ENCODE measurements at places on chromosomes 1 and 21.

DNA sequence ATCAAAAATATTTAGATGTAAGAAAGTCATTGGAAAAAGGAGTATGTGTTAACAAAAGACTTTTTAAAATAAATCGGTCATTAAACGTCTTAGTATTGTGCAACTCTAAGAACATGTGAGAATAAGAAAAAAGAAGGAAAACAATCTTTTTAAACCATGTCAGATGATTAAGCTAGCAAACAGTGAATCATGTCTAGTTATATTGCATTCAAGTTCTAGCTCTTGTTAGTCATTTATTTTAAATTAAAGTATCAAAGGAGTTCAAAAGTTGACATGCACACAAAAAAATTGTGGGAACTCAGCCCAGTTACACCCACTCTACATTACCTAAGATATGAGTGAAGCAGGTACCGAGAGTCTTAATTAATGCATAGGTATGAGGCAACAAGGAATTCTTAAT, 9.8 kb downstream of the FRRS1 start:
- no peak for DNase-seq

GRCh38 chr1:61753998-61754508, 11.8 kb downstream of the PATJ start:
- DNase-seq: no peak

- DNase-seq: no peak
Measured at GRCh38 chr21:34202553-34203372, 129.4 kb downstream of the MRPS6 start.

GRCh38 chr1:3625151-3625907, 514 bp downstream of the TPRG1L start:
- DNase-seq: peak; percentile 82

GRCh38 chr1:68293122-68293521, 60.8 kb upstream of the WLS start:
- no peak for DNase-seq

GRCh38 chr1:17926906-17927305, 171.8 kb downstream of the ACTL8 start:
- DNase-seq: no peak

GRCh38 chr1:4393191-4393590, 261.2 kb upstream of the AJAP1 start:
- no peak for DNase-seq

DNA sequence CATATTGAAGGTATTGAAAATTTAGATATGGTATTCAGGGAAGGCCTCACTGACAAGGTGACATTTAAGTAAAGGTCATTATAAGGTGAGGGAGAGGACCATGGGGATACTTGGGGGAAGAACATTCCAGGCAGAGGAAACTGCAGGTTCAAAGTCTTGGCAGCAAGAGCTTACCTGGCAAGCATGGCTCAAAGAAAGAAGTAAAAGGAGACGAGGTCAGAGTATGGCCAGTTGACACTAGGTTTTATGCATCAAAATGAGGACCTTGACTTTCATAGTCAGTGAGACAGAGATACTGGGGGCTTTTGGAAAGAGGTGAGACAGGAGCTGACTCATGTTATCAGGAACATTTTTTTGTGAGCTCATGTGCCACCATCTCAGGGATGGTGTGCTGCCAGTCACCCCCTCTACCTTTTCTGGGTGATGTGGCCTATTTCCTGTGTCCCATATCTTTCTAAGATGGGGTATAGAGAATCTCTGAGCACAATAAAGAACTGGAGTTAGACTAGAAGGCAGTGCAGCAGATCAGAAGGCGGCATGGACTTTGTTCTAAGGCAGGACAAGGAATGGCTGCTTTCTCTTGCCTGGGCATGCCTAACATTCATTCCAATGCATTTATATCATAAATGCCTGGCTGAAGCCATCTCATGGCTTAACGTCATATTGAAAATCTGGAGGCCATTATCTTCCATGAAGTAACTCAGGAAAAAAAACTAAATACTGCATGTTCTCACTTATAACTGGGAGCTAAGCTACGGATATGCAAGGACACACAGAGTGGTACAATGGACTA, 406.7 kb downstream of the NTNG1 start:
- no peak for DNase-seq

DNA sequence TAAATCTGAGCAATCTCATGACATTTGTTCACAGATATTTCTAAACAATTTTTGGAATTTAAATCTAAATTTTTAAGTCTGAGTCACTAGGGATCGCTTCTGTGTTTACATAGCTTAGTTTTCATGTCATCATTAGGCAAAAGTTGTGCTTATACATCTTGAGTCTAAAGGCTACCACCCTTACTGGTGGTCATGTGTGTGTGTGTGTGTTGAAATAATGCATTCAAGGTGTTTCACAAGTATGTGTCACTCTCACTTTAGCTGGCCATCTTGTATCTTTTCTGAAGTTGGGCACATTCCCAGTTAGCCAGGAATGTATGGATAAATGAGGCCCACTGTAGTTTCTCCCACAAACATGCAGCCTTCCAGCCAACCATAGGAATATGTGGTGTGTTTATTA, 1162.5 kb upstream of the PRMT6 start:
- no peak for DNase-seq

- DNase-seq: no peak
Measured at GRCh38 chr1:215539803-215540570, 27.1 kb upstream of the KCTD3 start.
